ENCODE measurements at places on chromosomes 7 and 10.
A peak's percentile ranks its signal among the peaks of the same experiment; 100 is the strongest.

GRCh38 chr10:48776528-48776927 lies 91.9 kb downstream of the WDFY4 start:
- no peak overlapping the region for H3K27ac ChIP-seq
- H3K27me3 ChIP-seq, result no peaks in the 10 kb centered on the region
- H3K4me3 ChIP-seq, result no peak overlapping the region

DNA sequence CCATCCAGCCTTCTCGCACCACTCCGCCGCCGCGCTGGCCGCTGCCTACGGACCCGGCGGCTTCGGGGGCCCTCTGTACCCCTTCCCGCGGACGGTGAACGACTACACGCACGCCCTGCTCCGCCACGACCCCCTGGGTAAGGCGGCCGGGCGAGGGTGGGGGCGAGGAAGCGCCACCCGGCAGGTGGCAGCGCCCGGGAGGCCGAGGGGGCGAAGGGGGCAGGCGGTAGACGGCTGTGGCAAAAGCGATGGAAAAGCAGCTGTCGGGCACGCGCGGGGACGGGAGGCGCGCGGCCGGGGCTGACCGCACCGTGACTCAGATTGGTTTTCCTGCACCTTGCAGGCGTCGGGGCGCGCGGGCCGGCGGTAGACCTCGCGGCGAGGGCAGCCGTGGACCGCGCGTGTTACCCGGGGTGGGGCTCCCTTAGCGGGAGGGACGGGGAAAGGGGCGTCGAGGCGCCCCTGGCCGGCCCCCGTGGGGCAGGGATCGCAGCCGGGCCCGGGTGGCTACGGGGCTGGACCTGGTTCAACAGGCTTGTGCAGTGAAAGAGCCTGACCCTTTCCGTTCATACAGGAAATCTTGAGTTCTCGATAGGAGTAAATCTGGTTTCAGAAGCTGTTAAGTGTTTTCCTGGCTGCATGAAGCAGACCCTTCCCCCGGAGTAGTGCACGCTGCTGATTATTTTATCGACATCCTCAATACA lies 608 bp downstream of the HHEX start:
- peak overlapping the region; percentile 90 for H3K4me3 ChIP-seq
- no peaks in the 10 kb centered on the region for H3K36me3 ChIP-seq
- DNase-seq, result no peak
- H3K27ac ChIP-seq, result peak overlapping the region; percentile 68
- H3K4me1 ChIP-seq, result no peaks in the 10 kb centered on the region
- no peaks in the 10 kb centered on the region for H3K27me3 ChIP-seq

GRCh38 chr10:131636841-131637724 lies 263.7 kb upstream of the PPP2R2D start:
- H3K27ac ChIP-seq, result no peak overlapping the region
- no peak overlapping the region for H3K4me3 ChIP-seq
- H3K27me3 ChIP-seq, result no peaks in the 10 kb centered on the region

GRCh38 chr7:37052705-37053104 lies 328.4 kb upstream of the AOAH start:
- no peak overlapping the region for H3K27ac ChIP-seq
- no peaks in the 10 kb centered on the region for H3K36me3 ChIP-seq
- H3K27me3 ChIP-seq, result no peaks in the 10 kb centered on the region

GRCh38 chr10:79349766-79350406 lies 2.6 kb downstream of the PPIF start:
- no peak overlapping the region for H3K4me3 ChIP-seq
- H3K36me3 ChIP-seq, result peaks cover 21% of the 10 kb centered on the region
- no peak for DNase-seq
- H3K4me1 ChIP-seq, result peaks cover 5% of the 10 kb centered on the region

All from thoracic aorta (tissue), 2 donors.